ENCODE measurements at places on chromosomes 13 and 19. TPM values are rescaled to one million over a fixed set of nuclear protein-coding genes. Genes with fewer than 3 reads are reported as not detected.

FXYD3 gene
- total RNA-seq: 10.5 TPM

SCEL gene
- not detected for total RNA-seq

ZNF814 gene
- total RNA-seq: 8.4 TPM

- H3K4me1 ChIP-seq: no peaks in the 10 kb centered on the region
- no peak overlapping the region for H3K27ac ChIP-seq
- H3K27me3 ChIP-seq: no peaks in the 10 kb centered on the region
- no peaks in the 10 kb centered on the region for H3K36me3 ChIP-seq
These were observed 15.6 kb downstream of the ATP1A3 start for GRCh38 chr19:41978470-41978869.

- no peaks in the 10 kb centered on the region for H3K36me3 ChIP-seq
- no peaks in the 10 kb centered on the region for H3K4me1 ChIP-seq
- H3K4me3 ChIP-seq: no peak overlapping the region
- DNase-seq: no peak
These were observed 32.7 kb downstream of the LIG4 start for GRCh38 chr13:108182652-108183051.

- H3K36me3 ChIP-seq: no peaks in the 10 kb centered on the region
- no peaks in the 10 kb centered on the region for H3K4me1 ChIP-seq
- H3K27me3 ChIP-seq: no peaks in the 10 kb centered on the region
- DNase-seq: peak; percentile 99
- peak overlapping the region; percentile 99 for H3K27ac ChIP-seq
- peak overlapping the region; percentile 92 for H3K4me3 ChIP-seq
These were observed 17.1 kb upstream of the ZNF846 start for GRCh38 chr19:9785367-9786331.

DNA sequence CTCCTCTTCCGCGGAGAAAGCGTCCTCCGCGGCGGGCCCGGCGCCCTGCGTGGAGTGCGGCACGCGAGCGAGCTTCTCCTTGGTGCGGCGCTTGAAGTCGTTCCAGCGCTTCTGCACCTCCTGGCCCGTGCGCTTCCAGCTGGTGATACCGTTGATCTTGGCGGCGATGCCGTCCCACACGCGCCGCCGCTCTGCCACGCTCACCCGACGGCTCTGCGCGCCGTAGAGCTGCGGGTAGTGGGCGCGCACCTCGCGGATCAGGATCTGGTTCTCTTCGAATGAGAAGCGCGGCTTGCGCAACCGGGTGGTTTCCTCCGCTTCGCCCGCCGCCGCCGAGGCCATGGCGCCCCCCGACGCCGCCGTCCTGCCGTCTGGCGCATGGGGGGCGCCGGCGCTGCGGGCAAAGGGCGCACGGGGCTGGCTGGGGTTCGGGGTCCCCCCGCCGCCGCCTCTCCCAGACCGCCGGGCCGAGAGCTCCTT is 941 bp downstream of the MYPOP start:
- peak; percentile 82 for DNase-seq
- peak overlapping the region; percentile 84 for H3K27ac ChIP-seq
- peaks cover 20% of the 10 kb centered on the region for H3K4me1 ChIP-seq
- H3K36me3 ChIP-seq: peaks cover 29% of the 10 kb centered on the region

- peak overlapping the region; percentile 31 for H3K4me3 ChIP-seq
- DNase-seq: peak; percentile 76
- no peak overlapping the region for H3K27ac ChIP-seq
- no peaks in the 10 kb centered on the region for H3K36me3 ChIP-seq
These were observed 21.7 kb upstream of the ZNF429 start for GRCh38 chr19:21483589-21484170.

DNA sequence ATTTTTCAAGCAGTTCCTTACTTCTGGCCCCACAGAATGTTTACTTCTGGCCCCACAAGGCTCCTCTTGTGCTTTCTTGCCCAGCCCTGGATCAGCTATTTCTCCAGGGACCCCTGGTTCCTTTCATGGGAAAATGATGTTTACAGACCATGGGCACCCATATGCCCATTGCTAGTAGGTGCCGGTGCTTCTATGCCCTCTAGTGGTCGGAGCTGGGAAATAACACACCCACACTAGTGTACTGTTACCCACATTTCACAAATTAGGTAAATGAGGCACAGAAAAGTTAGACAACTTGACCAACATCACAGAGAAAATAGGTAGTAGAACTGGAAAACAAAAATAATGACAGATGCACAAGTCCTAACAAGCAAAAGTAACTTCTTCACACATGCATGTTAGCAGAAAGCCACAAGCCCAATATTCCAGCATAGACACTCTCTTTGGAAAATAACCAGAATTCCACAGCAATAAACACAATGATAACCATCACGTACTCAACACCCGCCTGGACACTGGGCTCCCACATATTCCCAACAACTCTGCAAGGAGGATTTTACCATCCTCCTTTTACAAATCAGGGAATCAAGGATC is 1.3 kb upstream of the CEACAM6 start:
- no peaks in the 10 kb centered on the region for H3K36me3 ChIP-seq
- peaks cover 22% of the 10 kb centered on the region for H3K4me1 ChIP-seq

- H3K27ac ChIP-seq: no peak overlapping the region
- DNase-seq: no peak
- H3K4me3 ChIP-seq: no peak overlapping the region
- H3K36me3 ChIP-seq: no peaks in the 10 kb centered on the region
- no peaks in the 10 kb centered on the region for H3K27me3 ChIP-seq
These were observed 45.3 kb upstream of the GTF3A start for GRCh38 chr13:27379126-27379525.

GRCh38 chr13:44932171-44932849 is 57.0 kb downstream of the NUFIP1 start:
- H3K27ac ChIP-seq: no peak overlapping the region
- DNase-seq: no peak
- H3K27me3 ChIP-seq: no peaks in the 10 kb centered on the region
- no peaks in the 10 kb centered on the region for H3K36me3 ChIP-seq
- H3K4me1 ChIP-seq: no peaks in the 10 kb centered on the region

All from sigmoid colon (tissue), 7 donors.